ENCODE measurements at places on chromosomes 2 and 18. TPM values are rescaled to one million over a fixed set of nuclear protein-coding genes. Genes with fewer than 3 reads are reported as not detected.

GRCh38 chr2:53289309-53290006 lies 478.1 kb upstream of the CHAC2 start:
- no peak for DNase-seq

DNA sequence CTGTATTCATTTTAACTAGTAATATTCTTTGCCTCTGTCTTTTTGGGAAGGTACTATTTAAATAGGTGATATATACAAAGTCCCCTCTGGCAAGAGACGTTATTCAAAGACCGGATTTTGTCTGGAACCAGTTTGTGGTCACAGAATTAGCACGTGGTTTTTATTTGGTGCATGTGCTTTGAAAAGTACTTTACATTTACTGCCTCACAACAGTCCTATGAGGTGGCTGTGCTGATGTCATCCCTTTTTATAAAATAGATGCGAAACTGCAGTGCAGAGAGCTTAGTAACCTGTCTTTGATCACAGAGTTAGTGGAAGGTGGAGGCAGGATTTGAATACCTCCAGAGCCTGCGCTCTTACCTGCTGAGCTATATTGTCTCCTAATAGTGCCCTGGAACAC lies 4.0 kb downstream of the LPIN1 start:
- DNase-seq = no peak

DNA sequence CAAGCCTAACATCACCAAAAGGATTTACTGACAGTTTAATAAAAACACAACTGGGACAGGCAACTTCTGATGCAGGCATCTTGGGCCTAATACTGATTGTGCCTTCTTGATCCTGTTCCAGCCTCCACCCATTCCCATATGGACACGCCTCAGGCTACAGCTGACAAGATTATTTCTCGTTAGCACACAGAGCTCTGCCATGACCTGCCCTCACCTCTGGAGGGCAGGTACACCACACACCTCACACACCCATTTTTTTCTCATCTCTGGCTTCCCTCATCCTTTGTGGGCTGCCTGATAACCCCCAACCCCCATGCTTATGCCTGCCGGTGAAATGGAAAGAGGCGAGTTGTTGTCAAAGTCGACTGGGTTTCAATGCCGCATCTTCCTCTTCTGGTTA lies 147.0 kb downstream of the ANTXR1 start:
- DNase-seq = peak; percentile 81

TRIB2 gene
- 8.8 TPM for polyA plus RNA-seq
